ENCODE measurements at places on chromosomes 5 and 9.

DNA sequence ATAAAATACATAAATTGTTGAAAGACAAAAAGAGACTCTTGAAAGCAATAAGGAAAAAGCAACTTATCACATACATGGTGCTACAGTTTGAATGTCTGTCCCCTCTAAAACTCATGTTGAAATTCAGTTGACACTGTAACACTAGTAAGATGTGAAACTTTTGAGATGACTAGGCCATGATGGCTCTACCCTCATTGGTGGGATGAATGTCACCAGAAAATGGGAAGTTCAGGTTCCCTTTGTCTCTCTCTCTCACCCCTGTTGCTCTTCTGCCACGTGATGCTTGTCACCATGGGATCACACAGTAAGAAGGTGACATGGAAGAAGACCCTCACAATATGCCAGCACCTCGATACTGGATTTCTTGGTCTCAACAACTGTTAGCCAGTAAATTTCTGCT lies 50.3 kb upstream of the SPTLC1 start:
- DNase-seq = no peak

DNA sequence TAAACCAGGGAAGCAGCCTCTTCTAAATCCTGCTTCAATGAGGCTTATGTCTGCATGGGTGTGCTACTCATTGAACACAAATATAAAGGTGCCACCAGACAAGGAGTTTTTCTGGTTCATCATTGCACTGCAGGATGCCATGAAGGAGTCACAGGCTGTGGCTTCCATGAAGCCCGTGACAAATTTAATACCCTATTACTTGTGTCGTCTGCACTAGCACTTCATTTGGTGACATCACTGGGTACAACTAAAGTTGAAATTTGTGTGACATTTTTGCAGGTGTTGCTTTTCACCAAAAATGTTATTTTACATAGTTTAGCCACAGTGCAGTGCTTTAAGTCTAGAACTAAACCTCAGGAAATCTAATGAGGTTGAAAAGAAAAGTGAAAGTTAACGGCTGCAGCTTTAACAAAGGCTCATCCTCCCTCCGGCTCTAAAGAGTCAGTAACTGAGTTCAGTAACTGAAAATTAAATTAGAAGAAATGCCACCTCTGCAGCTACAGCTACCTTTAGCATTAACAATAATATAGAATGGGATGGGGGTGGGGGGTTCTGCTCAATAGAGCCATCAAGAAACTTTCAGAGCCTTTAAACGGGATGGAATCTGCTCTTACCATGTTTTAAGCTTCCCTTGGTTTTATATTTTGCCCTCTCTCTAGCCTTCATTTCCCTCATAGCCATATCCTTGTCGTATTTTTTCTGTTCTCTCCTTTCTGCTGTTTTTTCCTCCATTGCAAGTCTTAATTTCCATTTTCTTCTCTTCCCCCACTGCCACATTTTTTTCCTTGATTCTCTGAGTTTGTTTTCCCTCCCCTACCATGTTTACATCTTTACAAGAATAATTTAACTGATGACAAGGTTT lies 233.8 kb upstream of the TMEM161B start:
- DNase-seq = no peak

- DNase-seq = no peak
Observed at GRCh38 chr9:12778389-12778788, 3.6 kb downstream of the LURAP1L start.

GRCh38 chr5:170252720-170253350 lies 20.1 kb downstream of the C5orf58 start:
- no peak for DNase-seq

DNA sequence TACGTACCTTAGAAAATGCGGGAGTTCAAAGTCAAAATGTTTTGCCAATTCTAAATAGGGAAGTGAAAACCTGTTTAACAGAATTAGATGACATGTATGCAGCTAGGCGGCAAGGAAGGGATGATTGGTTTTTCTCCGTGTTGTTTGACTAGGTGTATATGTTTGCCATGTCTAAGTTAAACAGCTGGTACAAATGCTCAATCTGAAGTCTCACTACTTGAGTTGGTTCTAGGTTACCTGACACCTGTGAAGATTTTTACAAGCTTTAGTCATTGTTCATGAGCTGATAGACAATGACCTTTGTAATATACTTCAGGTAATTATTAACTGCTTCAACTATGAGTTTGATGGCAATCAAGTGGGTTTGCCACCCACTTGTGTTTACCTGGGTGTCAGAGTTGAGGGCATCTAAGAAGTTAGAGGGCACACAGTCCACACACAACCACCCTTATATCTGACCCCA lies 74.3 kb downstream of the SLC44A1 start:
- no peak for DNase-seq

DNA sequence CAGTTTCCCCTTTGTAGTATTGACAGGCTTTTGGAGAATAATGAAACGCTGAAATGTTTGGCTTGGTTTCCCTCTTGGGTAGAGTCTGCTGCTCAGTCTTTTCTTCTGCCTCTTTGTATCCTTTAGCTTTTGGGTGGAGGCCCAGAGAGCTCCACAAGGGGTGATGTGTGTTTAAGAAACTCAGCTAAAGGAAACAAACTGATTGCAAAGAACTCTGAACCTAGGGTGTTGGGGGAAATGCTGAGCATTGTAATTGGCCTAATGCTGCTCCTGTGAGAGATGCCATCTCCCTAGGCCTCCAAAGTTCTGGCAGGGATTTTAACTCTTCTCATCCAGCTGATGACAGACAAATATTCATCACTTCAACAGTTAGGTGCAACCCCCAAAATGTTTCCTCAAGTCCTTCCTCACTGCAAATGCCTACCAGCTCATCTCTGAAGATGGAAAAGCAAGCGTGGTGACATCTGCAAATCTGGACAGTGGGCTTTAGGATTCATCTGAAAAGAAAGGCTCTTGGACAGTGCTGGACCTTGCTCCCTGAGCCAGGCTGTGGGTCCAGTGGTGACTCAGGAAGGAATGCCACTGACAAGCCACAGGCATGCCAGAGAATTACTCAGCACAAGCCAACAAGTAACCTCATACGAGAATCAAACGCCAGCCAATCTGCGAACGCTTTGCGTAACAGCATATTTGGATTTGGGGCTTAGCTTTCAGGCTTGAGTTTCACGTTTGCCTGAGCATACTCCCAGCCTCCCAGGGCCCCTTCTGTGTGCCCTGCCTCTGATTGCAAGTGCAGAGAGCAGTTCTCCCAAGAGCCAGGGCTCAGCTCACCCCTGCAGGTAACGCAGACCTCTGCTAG lies 30.5 kb upstream of the ZSWIM6 start:
- DNase-seq = no peak

- no peak for DNase-seq
Observed at GRCh38 chr5:122424132-122424531, 112.1 kb downstream of the SNCAIP start.

DNA sequence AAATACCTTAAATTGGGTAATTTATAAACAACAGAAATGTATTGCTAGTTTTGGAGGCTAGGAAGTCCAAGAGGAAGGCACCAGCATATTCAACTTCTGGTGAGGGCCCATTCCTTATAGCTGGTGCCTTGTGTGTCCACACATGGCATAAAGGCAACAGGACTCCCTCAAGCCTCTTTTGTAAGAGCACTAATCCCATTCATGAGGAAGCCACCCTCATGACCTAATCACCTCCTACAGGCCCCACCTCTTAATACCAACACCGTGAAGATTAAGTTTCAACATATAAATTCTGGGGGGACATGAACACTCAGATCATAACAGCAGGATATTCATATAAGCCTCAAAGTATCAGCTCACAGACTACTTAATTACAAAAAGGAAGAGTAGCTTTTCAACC lies 4.0 kb upstream of the PLAC8L1 start:
- DNase-seq = no peak

DNA sequence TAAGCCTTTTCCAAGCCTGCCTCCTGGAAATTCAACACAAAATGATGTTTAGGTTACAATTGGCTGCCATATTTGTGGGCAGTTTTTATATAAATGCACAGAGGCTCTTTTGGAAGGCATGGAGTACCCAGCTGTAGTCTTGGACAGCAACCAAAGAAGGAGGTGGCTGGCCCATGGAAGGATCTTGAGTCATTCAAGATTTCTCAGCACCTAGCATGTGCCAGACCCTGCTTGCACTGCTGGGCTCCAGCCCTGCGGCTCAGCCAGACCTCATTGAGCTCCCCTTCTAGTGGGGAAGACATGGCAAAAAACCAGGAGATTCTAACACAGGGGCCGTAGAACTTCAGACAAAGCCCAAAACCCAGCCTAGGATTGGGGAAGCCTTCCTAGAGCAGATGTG lies 22.1 kb downstream of the JADE2 start:
- no peak for DNase-seq

GRCh38 chr9:97755618-97756267 lies 58.6 kb upstream of the XPA start:
- no peak for DNase-seq

DNA sequence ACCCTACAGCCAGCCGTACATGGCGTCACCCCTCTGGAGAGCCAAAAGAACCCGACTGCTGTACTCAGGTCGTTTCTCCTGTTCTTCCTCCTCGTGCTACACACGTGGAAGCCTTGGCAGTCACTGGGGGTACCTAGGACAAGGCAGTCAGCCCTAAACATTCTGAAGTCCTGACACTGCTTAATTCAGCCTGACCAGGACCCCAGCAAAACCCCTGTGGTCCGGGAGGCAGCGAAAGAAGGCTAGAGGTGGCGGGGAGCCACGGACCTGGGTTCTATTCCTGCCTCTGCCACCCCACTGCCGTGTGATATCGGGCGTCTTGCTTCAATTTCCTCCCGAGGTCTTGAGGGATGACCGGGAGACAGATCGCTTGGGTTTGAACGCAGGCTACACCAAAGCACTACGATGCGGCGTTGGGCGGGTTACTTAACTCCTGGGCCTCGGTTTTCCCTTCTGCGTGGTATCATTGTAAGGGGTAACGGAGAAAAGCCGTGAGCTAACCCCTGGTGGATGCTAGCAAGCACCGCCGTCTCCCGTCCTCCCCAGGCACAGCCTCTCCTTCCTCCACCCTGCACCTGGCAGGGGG lies 429 bp upstream of the ARL10 start:
- DNase-seq = no peak

- DNase-seq = no peak
Observed at GRCh38 chr5:16777432-16777831, 158.7 kb downstream of the MYO10 start.

DNA sequence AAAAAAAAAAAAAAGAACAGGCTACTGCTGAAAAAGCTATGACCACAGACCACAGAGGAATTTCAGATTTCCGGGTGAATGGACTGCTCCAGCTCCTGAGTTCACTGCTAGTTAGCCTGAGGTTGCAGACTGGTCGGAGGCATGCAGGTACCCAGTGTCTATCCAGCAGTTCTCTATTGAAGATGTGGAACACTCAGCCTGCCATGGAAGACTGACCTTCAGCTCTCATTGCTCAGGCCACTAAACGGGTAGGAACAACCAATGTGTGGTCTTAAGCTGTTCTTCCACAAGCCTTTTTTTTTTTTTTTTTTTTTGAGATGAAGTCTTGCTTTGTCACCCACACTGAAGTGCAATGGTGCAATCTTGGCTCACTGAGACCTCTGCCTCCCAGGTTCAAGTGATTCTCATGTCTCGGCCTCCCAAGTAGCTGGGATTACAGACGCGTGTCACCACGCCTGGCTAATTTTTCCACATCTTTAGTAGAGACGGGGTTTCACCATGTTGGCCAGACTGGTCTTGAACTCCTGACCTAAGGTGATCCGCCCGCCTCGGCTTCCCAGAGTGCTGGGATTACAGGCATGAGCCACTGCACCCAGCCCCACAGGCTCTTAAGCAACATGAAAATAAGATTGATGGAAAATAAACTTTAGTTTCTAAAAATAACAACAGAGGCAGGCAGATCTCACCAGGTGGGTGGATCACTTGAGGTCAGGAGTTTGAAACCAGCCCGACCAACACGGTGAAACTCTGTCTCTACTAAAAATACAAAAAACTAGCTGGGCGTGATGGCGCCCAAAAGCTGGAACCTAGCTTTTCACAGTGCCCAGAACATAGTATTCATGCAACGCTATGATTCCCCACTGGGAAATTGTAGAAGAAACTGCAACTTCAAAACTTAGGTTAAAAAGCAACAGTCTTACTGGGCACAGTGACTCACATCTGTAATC lies 20.0 kb upstream of the NPM1 start:
- DNase-seq = no peak

DNA sequence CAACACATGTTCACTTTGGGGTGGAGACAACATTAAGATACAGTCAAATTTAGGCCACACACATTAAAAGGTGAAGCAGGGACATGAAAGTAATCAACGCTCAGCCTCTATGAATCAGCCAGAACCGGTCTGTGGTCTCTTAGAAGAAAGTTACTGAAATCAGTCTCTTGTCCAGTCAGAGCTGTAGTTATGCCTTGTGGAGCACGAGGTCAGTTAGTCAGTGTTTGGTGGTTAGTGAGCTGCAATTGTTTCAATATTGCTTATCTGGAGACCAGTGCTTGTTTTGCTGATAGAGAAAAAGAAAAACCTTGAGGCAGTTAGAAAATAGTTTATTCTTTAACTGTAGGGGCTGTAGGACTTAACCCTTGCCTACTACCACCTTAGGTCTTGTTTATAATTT lies 157.8 kb upstream of the RASEF start:
- no peak for DNase-seq

GRCh38 chr5:38715696-38716095 lies 130.1 kb upstream of the OSMR start:
- no peak for DNase-seq

DNA sequence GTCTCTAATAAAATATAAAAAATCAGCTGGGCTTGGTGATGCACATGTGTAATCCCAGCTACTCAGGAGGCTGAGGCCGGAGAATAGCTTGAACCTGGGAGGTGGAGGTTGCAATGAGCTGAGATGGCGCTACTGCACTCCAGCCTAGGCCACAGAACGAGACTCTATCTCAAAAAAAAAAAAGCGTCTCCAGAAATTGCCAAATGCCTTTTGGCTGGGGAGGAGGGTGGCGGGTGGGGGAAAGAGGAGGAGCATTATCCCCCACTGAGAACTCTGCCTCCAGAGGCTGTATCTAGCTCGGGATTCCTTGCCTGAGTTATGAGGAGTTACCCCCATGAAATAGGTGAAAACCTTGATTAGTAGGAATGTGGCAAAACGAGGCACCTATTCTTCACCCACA lies 4.8 kb downstream of the ROPN1L start:
- no peak for DNase-seq

- no peak for DNase-seq
Observed at GRCh38 chr5:56281489-56282165, 48.5 kb upstream of the ANKRD55 start.

- no peak for DNase-seq
Observed at GRCh38 chr9:700365-701282, 140.9 kb upstream of the DMRT1 start.

GRCh38 chr9:131522257-131523085 lies 8.6 kb downstream of the UCK1 start:
- DNase-seq = no peak

Data from T-helper 2 cell (primary cell).